Dermis microvascular lymphatic vessel endothelial cell (primary cell): ENCODE measurements at places on chromosomes 11 and 22. TPM values are rescaled to one million over a fixed set of nuclear protein-coding genes. Genes with fewer than 3 reads are reported as not detected.

GRCh38 chr11:118608360-118609227 is 1.2 kb downstream of the PHLDB1 start:
- DNase-seq, result peak; percentile 74

TBX10 gene
- not detected in 2 replicates for total RNA-seq

DNA sequence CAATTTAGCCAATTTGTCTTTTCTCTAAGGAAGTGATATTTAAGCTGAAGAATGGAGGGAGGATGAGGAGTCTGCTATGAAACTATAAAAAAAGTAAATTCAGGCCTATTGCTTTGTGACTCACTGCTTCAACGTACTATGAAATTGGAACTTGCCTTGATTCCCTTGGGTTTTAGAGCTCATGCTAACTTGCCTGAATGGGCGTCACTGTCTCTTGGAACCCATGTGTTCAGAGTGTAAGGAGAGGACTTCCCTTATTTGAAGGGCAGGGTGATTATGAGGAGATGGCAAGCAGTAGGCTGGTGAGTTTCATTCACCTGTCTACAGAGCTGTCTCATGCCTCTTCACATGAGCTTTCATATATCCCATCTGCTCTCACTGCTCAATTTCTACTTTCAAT is 28.7 kb upstream of the WT1 start:
- DNase-seq, result no peak

GRCh38 chr22:24772493-24773220 is 1.9 kb downstream of the PIWIL3 start:
- DNase-seq, result peak; percentile 55

TIMP3 gene
- total RNA-seq, result 116 and 341 TPM in 2 replicates

DNA sequence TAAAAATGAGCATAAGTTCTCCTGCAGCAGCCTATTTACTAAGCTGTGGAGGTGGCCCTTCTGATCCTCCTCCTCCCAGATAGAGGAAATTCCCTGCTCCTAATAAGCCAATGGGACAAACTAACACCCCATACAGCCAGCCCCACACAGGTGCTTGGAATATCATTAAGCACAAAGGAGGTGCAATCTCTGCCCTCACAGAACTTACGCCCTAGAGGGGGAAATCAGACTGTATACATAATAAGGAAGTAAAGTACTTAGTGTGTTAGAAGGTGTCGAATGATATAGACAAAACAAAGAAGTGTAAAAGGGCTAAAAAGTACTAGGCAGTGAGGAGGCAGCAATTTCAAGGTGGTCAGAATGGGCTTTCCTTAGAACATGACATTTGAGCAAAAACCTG is 5.8 kb downstream of the MS4A12 start:
- no peak for DNase-seq

ADM2 gene
- 0.13 and 0.25 TPM in 2 replicates for total RNA-seq

DNA sequence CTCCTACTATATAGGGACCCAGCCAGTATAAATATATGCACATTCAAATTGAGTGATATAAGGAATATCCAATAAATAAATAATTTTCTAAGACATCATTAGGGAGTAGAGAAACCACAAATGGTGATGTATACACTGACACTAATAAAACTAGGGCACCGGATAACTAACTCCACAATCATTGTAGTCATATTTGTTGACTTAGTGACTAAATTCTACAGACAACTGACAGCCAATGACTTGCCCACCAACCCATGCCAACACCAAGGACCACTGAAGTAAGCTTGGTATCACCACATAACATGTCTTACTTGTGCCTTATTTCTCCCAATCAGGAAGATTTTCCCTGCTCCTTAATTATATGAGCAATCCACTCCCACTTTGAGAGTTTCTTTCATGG is 139.6 kb upstream of the TRPC6 start:
- no peak for DNase-seq

DNA sequence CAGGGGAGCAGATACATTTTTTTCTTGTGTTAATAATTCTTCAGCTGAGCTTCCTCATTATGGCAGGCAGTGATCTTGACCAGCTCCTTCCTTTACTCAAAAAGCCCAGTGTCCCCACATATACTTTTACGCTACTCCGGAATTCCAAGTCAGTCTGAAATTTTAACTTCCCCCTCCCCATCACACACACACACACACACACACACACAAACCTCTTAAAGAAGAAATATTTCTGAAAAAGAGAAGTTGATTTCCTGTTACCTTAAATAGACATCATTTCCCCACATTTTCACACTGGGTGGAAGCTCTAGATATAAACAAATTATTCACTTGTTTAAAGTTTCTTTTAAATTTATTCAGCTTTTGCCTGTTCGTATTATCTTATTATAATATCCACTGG is 113.9 kb downstream of the DBX1 start:
- DNase-seq, result no peak

- no peak for DNase-seq
Observed at GRCh38 chr11:115672412-115672811, 168.2 kb upstream of the CADM1 start.

DNA sequence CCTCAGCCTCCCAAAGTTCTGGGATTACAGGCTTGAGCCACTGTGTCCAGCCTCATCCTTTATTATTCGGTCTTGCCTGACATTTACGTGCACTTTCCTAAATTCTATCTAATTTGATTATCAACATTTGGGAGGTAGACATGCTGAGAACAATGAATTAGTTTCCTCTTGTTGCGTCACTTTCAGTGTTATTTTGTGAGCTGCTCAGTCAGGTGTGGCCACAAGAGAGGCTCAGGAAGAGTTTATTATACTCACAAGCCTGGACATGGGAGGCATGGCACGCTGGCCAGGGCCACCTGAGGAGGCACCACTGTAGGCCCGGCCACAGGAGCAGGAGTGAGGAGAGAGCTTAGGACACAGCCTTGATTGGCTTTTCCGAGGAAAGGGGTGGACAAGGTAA is 59.7 kb upstream of the RBFOX2 start:
- DNase-seq, result no peak

GRCh38 chr11:45580399-45580798 is 85.0 kb downstream of the CHST1 start:
- DNase-seq, result peak; percentile 5

MRGPRE gene
- under 0.01 TPM in 1 of 2 replicates, not detected in the other for total RNA-seq

GRCh38 chr22:16783930-16784354 is 41.3 kb downstream of the XKR3 start:
- no peak for DNase-seq

DSCAML1 gene
- not detected in 2 replicates for total RNA-seq

GRCh38 chr11:110818032-110818687 is 105.9 kb upstream of the ARHGAP20 start:
- no peak for DNase-seq

DNA sequence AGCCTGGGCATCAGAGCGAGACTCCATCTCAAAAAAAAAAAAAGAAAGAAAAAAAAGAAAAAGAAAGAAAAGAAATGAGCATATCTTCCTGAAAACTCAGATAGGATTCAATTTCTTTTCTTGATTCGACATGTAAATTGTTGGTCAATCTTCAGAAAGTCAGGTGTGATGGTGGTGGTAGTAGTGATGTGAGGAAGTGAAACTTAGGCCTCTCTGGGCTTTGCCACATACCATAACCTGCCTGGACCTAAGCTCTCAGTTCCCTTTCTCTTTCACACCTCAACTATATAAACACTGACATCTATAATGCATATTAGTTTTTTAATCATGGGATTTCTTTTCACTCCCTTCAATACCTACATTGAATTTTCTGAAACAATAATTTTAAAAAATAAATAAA is 98.0 kb upstream of the TBCEL start:
- DNase-seq, result no peak

NXPE2 gene
- not detected in 2 replicates for total RNA-seq

PKDREJ gene
- total RNA-seq, result under 0.01 TPM in 1 of 2 replicates, not detected in the other

GRCh38 chr11:2779499-2779980 is 79.7 kb upstream of the KCNQ1OT1 start:
- DNase-seq, result no peak

PLAAT4 gene
- 2.3 and 7.0 TPM in 2 replicates for total RNA-seq

DNA sequence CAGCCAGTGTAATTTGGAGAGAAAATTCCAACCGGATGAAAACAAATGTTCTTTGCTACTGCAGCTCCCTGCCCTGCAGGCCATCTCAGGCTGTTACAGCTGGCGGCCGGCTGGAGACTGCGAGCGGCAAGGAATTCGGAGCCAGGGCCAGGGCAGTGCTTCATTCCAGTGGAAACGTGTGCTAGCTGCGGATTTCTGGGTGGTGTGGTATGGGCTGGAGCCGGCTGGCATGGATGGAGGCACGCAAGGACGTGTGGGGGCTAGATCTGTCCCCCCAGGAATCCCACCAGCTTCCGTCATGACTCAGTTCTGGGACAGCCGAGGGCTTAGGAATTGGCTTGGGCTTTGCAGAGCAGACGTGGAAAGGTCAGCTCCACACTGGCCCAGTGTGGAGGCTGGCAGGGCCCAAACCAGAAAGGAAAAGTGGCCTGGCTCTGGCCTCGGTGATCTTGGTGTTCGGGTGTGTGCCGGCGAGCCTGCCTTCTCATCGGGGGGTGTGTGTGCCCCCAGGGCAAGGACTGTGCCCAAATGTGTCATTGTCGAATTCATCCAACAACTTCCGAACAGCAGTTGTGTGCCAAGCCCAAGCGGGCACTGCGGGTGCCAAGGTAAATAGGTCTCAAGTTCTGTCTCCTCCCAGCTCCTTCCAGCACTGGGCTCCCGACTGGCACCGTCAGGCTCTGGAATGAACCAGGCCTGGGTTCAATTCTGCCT is 48.1 kb upstream of the SHISAL1 start:
- no peak for DNase-seq

DNA sequence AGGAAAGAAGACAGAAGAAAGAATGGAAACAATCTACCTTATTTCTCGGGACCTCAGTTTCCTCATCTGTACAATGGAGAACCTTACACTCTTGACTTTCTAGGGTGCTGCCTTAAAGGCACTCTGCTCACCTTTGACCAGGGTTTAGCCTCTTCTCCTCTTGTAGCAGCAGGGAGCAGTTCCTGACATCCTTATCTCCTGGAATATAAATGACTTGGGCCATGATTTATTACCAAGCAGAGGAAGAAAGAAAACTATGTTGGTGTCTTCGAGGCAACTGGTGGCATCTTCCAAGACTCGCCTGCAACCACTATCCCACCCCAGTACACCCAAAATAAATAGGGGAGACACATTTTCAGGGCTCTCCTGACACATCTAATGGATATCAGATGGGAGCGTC is 314.2 kb downstream of the BUD13 start:
- no peak for DNase-seq

FAM180B gene
- total RNA-seq, result not detected in 2 replicates

DNA sequence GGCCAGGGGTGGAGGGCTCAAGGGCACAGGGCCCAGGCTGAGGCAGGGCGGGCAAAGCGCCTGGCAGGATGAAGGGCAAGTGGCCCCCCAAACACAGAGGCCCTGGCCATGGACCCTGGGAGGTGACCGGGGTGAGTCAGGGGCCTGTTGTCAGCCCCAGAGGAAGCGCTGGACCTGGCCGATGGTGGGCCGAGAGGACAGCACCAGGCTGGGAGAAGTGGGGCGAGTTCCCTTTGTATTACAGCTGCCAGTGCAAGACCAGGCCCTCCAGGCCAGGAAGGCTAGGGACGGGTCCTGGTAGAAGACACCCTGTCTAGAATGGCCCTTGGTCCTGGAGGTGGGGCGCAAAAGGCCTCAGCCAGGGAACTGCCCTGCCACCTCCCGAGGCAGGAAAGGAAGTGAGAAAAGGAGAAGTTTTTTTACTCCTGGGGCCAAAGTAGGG is 12.8 kb downstream of the CXCR5 start:
- no peak for DNase-seq

GRCh38 chr11:62446091-62446490 is 27.3 kb downstream of the SCGB1A1 start:
- DNase-seq, result no peak

- no peak for DNase-seq
Observed at GRCh38 chr22:40904101-40904500, 42.2 kb upstream of the DNAJB7 start.

DNA sequence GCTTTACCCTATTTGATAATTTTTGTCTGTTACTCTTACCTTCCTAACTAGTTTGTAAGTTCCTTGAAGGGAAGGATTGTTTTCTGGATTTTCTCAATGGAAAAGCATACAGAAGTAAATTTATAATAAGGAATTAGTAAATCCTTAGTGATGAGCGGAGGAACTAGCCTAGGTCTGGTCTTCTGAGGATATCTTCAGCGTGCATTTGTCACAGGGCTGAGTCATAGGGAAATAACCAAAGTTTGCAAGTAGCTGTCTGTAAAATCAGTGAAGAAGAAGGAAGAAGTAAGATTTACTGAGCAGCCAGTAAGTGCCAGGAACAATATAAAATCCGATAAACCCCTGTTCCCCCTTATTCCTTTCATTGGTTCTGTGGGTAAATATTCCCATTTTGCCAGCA is 162.7 kb upstream of the SORL1-AS1 start:
- DNase-seq, result no peak

GRCh38 chr22:42915980-42916765 is 59.1 kb upstream of the ARFGAP3 start:
- DNase-seq, result no peak

DNA sequence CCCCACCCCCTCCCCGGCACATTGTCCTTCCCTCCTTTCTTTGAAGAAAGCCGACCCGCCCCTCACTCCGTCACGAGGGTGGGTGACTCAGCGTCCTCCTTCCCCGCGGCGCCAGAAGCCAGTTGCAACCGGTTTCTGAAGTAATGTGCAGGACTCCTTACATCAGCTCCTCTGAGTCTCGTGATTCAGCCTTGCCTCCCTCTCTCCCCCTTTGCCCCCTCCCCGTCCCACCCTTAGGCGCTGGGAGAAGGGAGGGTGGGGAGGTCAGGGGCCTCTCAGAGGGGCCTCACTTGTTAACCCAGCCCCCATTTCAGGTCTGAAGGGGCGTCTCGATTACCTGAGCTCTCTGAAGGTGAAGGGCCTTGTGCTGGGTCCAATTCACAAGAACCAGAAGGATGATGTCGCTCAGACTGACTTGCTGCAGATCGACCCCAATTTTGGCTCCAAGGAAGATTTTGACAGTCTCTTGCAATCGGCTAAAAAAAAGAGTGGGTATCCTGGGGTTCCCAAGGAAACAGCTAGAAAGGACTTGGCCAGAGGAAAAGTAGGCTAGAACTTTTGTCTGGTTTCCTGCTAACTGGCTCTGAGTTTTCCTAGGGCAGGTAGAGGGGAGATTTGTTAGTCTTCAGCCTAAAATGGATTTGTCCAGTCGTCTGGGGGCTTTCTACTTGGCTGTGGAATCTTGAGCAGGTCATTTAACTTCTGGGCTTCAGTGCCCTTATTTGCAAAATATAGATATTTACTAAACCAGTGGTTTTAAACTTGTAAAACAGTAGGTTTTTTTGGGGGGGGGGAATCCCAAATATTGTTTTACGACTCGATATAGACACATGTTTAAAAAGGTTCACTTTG is 1.1 kb downstream of the SLC3A2 start:
- DNase-seq, result no peak

GRCh38 chr22:45923835-45924234 is 53.1 kb downstream of the WNT7B start:
- no peak for DNase-seq

C11orf97 gene
- total RNA-seq, result not detected in 2 replicates

- DNase-seq, result no peak
Observed at GRCh38 chr22:43267332-43267980, 75.7 kb downstream of the SCUBE1 start.

KIRREL3 gene
- under 0.01 TPM in 1 of 2 replicates, not detected in the other for total RNA-seq

ROBO3 gene
- 13.0 and 21.1 TPM in 2 replicates for total RNA-seq

GRCh38 chr11:61340979-61341378 is 8.0 kb downstream of the TKFC start:
- DNase-seq, result no peak

MOGAT2 gene
- total RNA-seq, result not detected in 2 replicates

KCNK4 gene
- total RNA-seq, result not detected in 2 replicates

GRCh38 chr11:19419808-19420207 is 179.1 kb upstream of the E2F8 start:
- no peak for DNase-seq

CLTCL1 gene
- 2.8 and 3.5 TPM in 2 replicates for total RNA-seq

LAYN gene
- 89.7 and 116 TPM in 2 replicates for total RNA-seq
